ENCODE measurements at places on chromosomes 12 and 14.

DNA sequence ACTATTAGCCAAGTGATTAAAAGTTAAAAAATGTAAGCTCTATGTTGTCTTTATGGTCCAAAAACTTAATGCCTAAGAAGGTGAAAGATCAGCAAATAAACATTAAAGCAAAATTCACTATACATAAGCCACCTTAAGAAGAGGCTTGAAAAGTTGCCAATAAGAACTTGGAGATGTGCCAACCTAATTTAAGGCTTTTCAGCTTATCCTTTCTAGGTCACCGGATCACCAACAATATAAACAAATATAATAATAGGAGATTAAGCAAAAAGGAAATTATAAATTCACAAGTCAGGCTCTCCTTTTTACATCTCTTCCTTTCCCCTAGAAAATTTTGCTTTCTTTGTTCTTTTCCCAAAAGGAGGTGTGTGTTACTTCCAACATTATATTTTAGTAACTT is 30.9 kb downstream of the SLC2A3 start:
- DNase-seq = no peak

DNA sequence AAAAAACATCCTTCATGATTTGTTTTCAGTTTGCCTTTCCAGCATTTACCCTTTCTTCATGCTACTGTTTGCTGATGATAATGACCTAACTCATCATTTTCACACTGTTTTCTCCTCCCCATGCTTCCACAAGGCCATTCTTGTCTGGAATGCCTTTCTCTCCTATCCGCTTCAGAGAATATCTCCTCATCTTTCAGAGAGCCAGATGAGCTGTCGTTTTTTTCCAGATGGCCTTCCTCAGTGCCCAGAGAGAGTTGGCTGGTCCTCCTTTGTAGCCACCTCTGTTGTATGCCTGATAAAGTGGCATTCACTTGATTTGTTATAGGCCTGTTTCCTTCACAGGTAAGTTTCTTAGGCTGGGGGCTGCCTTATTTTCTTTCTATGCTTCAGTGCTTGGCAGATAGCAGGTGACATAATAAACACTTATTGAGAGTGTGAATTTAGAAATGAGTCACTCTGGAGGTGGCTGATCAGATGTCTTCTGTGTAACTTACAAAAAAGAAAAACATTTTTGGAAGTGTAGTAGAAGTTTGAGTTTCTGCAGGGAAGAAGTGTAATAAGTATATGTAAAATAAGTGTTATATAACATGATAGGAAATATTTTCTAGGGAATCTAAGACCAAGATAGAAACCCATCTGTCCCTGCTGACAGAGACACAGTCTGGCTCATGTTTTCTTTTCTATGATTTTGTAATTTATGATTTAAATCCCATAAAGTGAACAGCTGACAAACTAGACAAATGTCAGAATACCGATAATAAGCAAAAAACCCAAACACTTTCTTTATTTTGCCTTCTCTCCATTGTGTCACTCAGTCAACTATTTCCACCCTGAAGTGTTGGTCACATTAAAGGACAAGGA is 174.5 kb downstream of the DACT1 start:
- peak; percentile 20 for DNase-seq

DNA sequence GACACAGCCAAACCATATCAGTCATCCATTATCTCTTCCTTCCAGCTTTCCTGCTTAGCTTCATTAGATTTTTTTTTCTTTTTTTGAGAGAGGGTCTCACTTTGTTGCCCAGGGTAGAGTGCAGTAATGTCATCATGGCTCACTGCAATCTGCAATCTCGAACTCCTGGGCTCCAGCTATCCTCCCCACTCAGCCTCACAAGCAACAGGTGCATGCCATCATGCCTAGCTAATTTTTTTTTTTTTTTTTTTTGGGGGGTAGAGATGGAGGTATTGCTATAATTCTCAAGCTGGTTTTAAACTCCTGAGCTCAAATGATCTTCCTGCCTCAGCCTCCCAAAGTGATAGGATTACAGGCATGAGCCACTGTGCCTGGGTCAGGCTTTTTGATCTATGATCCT is 38.3 kb upstream of the PPM1A start:
- no peak for DNase-seq

DNA sequence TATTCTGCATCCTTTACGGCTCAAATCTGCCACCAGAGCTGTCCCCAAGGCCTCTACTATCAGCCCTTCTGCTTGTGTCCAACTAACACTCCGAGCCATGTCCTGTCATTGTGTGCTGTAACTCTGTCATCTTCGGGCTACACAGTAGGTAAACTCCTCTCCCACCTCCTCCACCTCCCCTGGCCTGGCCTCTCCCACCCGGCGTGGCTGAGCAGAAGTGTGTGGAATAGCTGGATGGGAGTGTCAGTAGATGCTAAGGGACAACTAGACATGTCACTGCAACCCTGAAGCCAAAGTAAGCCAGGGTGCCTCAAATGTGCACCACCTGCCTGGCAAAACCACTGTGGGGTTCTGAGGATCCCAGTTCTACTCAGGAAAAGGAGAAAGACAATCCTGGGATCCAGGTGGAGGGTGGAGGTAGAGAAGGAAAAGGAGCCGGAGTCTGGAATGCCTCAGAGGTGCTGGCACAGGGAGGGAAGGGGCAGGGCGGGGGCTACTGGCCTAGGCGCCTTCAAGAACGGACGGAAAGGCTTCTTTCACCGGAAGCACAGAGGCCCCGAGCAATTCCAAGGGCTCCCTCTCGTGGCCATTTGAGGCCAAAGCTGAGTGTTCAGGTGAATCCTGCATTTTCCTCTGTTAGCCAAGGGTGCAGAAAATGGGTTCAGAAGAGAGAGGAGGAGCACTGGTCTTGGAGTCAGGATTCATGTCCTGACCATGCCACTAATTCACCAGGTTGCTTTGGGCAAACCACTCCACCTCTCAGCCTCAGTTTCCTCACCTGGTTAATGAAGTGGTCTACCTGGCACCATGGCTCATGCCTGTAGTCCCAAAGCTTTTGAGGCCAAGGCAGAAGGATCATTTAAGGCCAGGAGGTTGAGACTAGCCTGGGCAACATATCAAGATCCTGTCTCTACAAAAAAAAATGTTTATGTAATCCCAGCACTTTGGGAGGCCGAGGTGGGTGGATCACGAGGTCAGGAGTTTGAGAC is 20.5 kb upstream of the FAM181A start:
- DNase-seq = peak; percentile 15
